ENCODE measurements at places on chromosomes 5 and 9.

- no peak for DNase-seq
These were observed 44.7 kb downstream of the CDC14B start for GRCh38 chr9:96574931-96575351.

GRCh38 chr5:154190595-154191304 lies at the start of gene GALNT10:
Gene GALNT10 (plus strand): TSS chr5:154190733. CDS start chr5:154190867, 134 bp downstream.
- DNase-seq, result peak; percentile 71

- no peak for DNase-seq
These were observed 393.3 kb downstream of the DMRT2 start for GRCh38 chr9:1443450-1443849.

DNA sequence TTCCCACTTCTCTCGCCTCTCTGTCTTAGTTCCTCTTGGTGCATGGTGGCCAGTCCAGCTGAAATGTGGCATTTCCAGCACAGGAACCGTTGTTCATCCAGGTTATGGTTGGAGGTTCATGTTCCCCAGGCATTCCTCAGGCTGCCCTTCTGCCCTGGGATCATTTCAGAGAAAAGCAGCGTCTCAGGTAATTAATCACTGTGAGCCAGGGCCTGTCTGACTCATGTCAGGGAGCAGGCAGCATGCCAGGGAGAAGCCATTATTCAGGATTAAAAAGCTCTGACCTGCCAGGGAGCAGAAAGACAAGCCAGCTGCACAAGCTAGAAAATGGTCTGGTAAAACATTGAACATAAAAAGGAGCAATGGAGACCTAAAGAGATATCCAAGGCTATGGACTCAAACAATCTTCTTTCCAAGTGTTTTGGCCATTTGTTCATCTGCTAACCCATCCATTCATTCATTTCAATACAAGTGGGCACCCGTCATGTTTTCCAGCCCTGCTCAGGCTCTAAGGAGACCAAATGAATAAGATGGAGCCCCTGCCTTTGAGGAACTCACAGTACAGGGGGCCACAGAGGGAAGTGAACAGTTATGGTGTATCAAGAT lies 241.4 kb downstream of the DRD1 start:
- DNase-seq, result peak; percentile 3

GRCh38 chr9:88258024-88258423 lies 119.7 kb upstream of the SPATA31C2 start:
- DNase-seq, result peak; percentile 82

DNA sequence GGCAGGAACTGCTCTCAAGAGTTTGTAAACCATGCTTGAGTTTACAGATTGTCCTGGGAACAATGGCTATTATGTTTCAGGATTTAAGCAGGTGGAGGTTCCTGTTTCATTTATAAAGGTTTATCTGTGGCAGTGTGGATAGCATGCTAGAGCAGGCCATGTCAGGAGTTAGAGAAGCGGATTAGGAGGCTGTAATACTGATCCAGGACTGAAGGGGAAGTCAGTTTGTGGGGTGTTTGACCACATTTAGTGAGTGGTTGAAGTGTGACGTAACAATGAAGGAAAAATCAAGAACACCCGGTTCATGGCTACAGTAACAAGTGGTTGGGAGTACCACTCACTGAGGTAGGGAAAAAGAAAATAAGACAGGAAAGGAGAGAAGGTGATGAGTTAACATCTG lies 299.0 kb downstream of the TLR4 start:
- no peak for DNase-seq

- no peak for DNase-seq
These were observed 4.3 kb upstream of the EMB start for GRCh38 chr5:50445296-50445949.

Data from iris pigment epithelial cell (primary cell).